Fibroblast of mammary gland (primary cell): ENCODE measurements at places on chromosomes 11 and 22.

- DNase-seq, result peak; percentile 5
These were observed 827 bp downstream of the PHF21B start for GRCh38 chr22:45008751-45009605.

DNA sequence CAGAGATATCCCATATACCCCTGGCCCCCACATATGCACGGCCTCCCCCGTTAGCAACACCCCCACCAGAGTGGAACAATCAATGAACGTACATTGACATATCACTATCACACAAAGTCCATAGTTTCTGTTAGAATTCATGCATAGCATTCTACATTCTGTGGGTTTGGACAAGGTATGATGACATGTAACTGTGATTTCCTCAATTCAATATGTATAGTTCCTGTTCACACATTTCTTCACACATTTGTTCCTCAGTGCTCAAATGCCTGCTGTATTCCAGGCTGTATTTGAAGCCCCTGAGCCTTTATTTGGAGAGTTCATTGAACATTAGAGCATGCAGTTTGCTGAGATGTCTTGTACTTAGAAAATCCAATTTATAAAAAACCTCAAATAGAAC, 69.9 kb downstream of the PTPRJ start:
- DNase-seq, result no peak

DNA sequence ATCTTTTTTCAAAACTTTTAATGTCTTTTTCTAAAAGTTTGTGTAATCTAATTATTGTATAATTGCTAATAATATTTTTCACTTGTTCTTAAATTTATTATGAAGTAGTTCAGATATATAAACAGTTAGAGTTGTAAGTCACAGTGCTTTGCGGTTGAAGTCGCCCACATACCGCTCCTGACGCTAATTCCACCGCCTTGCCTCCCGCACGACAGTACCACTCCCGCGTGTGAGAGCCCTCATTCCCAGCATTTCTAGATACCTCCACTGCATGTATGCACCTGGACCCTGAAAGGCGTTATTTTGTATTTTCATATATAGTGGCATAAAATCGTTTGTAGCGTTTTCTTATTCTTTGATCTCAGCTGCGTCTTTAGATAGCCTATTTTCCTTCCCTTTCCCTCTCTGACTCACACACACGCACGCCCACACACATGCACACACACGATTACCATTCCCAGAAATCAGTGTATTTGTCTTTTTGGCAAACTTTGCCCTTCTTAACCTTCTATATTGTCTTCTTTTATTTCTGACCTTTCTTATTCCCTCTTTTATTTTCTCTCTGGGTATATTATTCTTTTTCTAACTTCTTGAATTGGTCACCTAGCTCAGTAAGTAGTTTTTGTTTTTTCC, 56.4 kb upstream of the PITPNB start:
- DNase-seq, result peak; percentile 67

- no peak for DNase-seq
These were observed 54.2 kb upstream of the AMPD3 start for GRCh38 chr11:10400856-10401255.

GRCh38 chr22:40237241-40237640, 59.5 kb downstream of the TNRC6B start:
- no peak for DNase-seq

DNA sequence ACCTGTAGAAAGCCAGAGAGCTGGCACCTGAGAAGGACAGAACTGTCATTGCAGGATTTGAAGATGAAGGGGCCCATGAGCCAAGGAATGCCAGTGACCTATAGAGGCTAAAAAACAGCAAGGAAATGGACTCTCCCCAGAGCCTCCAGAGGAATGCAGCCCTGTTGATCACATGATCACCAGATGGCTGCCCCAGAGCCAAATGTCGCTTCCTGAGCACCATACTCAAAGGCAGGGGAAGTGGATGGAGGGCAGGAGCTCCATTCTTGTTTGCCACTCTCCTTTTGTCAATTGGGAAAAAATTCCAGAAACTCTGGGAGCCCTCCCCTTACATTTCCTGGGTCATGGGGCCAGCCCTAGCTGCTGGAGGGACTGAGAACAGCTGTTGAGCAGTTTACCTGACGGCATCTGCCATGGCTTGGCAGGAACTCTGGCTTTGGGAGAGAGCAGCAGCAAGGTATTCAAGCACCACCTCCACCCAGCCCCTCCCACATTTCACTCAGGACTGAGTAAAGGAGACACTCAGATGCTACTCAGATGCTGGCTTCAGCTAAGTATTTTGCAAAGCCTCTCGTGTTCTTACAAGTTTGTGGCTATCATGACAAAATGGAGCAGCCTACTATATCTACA, 46.9 kb downstream of the DKK3 start:
- no peak for DNase-seq

- peak; percentile 22 for DNase-seq
These were observed 298.0 kb upstream of the PLET1 start for GRCh38 chr11:112558691-112559090.

DNA sequence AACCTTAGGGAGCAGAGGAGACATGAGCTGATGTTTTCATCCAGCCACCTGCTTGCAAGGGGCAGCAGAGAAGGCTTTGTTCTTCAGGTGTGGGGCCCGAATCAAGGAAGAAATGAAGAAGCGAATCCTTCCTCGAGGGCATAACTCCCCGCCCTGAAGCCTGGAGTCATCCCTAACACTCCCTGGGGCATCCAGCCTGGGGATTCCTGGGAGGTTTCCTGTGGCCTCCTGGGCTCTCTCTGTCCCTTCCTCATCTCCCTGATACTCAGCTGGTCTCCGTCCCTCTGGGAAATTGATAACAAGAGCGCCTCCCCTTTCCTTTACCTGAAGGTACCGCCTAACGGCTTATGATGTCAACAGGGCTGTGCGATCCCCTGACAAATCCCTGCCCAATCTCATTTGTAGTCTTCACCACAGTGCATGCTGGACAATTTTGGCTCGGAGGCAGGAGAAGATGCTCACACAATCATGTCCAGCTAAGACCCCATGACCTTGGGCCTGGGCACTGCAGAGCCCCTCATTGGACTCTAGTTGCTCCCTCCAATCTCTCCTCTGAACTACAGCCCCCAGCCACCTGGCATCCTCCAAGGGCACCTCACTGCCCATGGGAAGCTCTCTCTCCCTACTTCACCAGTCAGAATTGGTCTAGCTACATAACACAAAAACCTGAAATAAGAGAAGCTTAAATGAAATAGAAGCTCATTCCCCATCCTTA, 80.6 kb upstream of the RTL6 start:
- no peak for DNase-seq

DNA sequence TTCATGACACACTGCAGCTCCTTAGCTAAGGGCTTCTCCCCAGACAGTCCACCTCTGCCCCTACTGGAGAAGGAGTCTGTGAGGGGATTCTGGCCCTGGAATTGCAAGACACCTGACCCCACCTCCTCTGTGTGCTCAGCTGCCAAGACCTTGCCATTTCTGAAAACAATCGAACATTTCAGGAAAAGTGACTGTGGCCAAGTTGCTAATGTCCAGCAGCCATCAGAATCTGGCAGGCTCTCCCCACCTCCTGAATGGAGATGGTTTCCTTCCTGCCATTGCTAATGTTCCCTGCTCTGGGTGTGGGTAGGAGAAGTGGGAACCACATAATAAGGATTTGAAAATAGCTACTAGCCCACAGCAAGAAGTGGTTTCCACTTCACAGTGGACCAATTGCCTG, 127.2 kb upstream of the ALX4 start:
- DNase-seq, result no peak

- DNase-seq, result no peak
These were observed 59.8 kb downstream of the PACSIN2 start for GRCh38 chr22:42955087-42955635.

GRCh38 chr22:28027453-28028448, 108.7 kb upstream of the PITPNB start:
- no peak for DNase-seq

DNA sequence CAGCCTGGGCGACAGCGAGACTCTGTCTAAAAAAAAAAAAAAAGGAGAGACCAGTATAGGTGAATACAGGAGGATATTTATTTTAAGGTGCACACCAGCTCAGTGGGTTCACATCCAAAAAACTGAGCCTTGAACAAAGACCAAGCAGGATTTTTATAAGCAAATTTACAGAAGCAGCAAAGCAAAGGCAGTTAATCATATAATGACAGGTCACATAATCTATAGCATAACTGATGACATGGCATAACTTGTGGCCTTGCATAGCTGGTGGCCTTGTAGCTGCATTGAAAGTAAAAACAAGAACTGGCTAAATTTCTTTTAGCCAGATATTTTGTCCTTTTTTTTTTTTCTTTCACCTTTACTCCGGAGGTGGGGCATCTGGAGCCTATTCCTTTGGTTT, 2.7 kb upstream of the PLAAT3 start:
- no peak for DNase-seq

GRCh38 chr11:2991452-2992233, 486 bp downstream of the NAP1L4 start:
- peak; percentile 34 for DNase-seq

DNA sequence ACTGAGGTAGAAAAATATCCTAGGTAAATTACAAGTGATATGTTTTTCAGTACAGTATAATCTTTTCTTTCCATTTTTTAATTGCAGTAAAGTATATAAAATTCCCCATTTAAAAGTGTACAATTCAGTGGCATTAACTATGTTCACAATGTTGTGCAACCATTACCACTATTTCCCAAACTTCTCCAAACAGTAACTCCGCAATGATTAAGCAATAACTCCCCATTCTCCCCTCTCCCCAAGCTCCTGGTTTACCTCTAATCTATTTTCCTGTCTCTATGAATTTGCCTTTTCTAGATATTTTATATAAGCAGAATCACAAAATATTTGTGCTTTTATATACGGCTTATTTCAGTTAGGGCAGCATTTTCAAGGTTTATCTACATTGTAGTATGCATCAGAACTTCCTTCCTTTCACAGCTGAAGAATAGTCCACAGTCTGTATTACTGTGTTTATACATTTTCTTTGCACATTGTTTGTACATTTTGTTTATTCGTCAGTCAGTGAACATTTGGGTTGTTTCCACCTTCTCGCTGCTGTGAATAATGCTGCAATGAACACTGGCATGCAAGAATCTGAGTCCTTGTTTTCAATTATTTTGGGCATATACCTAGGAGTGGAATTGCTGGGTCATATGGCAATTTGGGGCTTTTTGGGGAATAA, 110.7 kb downstream of the RPL27A start:
- peak; percentile 57 for DNase-seq

- peak; percentile 86 for DNase-seq
These were observed 59.4 kb upstream of the NNMT start for GRCh38 chr11:114236829-114237228.

- DNase-seq, result no peak
These were observed 41.7 kb downstream of the IRAG1 start for GRCh38 chr11:10651656-10652361.
